Small intestine (tissue), 16 donors: ENCODE measurements at places on chromosomes 11 and 22.

- H3K27me3 ChIP-seq = peaks cover 3% of the 10 kb centered on the region
- DNase-seq = no peak
- H3K4me3 ChIP-seq = no peak overlapping the region
- no peaks in the 10 kb centered on the region for H3K4me1 ChIP-seq
- H3K27ac ChIP-seq = no peak overlapping the region
Observed at GRCh38 chr11:34268906-34269430, 88.8 kb downstream of the ABTB2 start.

DNA sequence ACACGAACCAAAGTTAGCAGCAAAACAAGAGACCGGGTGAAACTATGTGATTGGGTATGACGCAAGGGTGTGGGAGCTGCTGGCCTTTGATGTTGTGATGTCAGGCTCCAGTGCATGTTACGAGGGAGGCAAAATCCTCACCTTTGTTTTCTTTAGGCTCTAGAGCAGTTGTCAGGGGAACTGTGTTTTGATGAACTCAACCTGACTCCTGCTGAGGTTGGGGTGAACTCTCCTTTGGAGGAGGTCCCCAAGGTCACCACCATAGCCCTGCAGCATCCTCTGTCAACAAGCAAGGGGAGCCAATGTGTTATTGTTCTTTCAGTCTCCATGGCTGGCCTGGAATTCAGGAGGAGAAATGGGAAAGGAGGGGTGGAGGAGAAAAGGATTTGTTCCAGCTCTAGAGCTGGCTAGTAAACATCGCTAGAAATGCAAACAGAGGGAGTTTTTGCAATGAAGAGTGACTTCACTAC, 33.8 kb downstream of the RASSF10 start:
- H3K36me3 ChIP-seq = no peaks in the 10 kb centered on the region
- DNase-seq = no peak
- H3K27ac ChIP-seq = no peak overlapping the region
- H3K4me3 ChIP-seq = no peak overlapping the region
- H3K4me1 ChIP-seq = peaks cover 3% of the 10 kb centered on the region

- no peaks in the 10 kb centered on the region for H3K36me3 ChIP-seq
- no peak for DNase-seq
- no peaks in the 10 kb centered on the region for H3K27me3 ChIP-seq
- H3K4me1 ChIP-seq = no peaks in the 10 kb centered on the region
- no peak overlapping the region for H3K4me3 ChIP-seq
Observed at GRCh38 chr11:134338068-134338467, 6.3 kb downstream of the GLB1L2 start.

- H3K4me1 ChIP-seq = no peaks in the 10 kb centered on the region
- no peaks in the 10 kb centered on the region for H3K36me3 ChIP-seq
- H3K4me3 ChIP-seq = no peak overlapping the region
- DNase-seq = no peak
- H3K27me3 ChIP-seq = no peaks in the 10 kb centered on the region
Observed at GRCh38 chr11:115894176-115894575, 390.0 kb upstream of the CADM1 start.

GRCh38 chr11:130448416-130449309, at the start of gene ADAMTS15:
TSS of gene ADAMTS15 (plus strand) at chr11:130448645. CDS start at chr11:130448974, 329 bp downstream.
- H3K27ac ChIP-seq = peak within 1 kb of the TSS; percentile 41
- H3K4me1 ChIP-seq = no peaks in the 10 kb centered on the region
- no peaks in the 10 kb centered on the region for H3K27me3 ChIP-seq
- peak within 1 kb of the TSS; percentile 47 for H3K4me3 ChIP-seq
- H3K36me3 ChIP-seq = no peaks in the 10 kb centered on the region

DNA sequence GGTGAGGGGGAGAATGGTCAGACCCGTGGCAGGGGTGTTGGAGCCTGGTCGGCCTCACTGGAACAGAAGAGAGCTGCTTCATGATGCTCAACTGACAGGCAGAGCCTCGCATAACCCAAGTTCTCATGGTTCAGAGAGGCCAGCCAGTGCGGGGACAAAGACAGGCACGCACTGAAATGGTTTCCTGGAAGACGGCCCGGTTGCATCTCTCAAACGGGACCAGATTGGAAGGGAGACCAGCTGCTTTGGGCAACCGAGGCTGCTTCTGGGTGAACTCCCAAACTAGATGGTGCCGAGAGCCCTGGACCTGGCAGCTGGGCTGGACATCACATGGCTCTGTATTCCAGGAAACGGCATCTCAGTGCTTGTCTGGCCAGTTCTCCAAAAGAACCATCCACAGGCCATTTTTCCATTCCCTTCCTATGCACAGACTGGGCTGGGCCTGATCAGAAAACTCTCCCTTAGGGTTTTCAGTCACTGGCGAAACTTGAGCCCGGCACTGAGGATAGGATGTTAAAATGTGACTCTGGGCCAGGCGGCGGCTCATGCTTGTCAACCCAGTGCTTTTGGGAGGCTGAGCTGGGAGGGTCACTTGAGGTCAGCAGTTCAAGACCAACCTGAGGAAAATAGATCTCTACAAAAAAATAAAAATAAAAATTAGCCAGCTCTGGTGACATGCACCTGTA, 80.1 kb upstream of the PRODH start:
- H3K27me3 ChIP-seq = peaks cover 11% of the 10 kb centered on the region
- no peak for DNase-seq
- H3K27ac ChIP-seq = no peak overlapping the region
- H3K4me1 ChIP-seq = no peaks in the 10 kb centered on the region
- H3K36me3 ChIP-seq = no peaks in the 10 kb centered on the region

DNA sequence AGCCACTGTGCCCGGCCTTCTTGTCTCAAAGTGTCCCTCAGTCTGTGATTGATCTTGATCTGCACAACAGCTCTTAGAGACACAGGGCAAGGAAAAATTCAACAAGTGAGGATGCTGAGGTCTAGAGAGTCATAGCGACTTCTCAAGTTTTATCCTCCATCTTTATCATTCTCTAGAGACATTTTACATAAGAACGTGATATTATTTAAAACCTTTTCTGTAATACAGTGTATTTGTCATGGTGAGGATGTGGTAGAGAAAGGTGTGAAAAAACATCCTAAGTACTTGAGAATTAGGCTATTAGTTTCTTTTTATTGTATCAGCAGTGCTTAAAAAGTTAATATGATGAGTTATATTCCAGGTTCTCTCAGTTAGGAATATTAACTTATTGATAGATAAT, 50.2 kb downstream of the EMSY start:
- H3K27ac ChIP-seq = no peak overlapping the region
- no peak overlapping the region for H3K4me3 ChIP-seq
- no peak for DNase-seq
- H3K4me1 ChIP-seq = no peaks in the 10 kb centered on the region

GRCh38 chr22:45597460-45598192, 74.0 kb upstream of the ATXN10 start:
- H3K36me3 ChIP-seq = no peaks in the 10 kb centered on the region
- DNase-seq = peak; percentile 51
- H3K27me3 ChIP-seq = no peaks in the 10 kb centered on the region
- H3K4me1 ChIP-seq = no peaks in the 10 kb centered on the region
- no peak overlapping the region for H3K4me3 ChIP-seq
- H3K27ac ChIP-seq = no peak overlapping the region

- H3K4me3 ChIP-seq = no peak overlapping the region
- peaks cover 22% of the 10 kb centered on the region for H3K4me1 ChIP-seq
- H3K27ac ChIP-seq = no peak overlapping the region
Observed at GRCh38 chr22:41311487-41311886, 10.2 kb downstream of the ZC3H7B start.

GRCh38 chr11:80146232-80146631, 705.4 kb upstream of the TENM4 start:
- H3K27me3 ChIP-seq = no peaks in the 10 kb centered on the region
- H3K4me1 ChIP-seq = no peaks in the 10 kb centered on the region
- H3K36me3 ChIP-seq = no peaks in the 10 kb centered on the region
- no peak overlapping the region for H3K4me3 ChIP-seq
- no peak for DNase-seq

GRCh38 chr22:21568347-21569075, 997 bp downstream of the UBE2L3 start:
- peaks cover 4% of the 10 kb centered on the region for H3K4me1 ChIP-seq
- DNase-seq = peak; percentile 75
- no peaks in the 10 kb centered on the region for H3K36me3 ChIP-seq
- H3K4me3 ChIP-seq = peak overlapping the region; percentile 96
- no peaks in the 10 kb centered on the region for H3K27me3 ChIP-seq

GRCh38 chr22:46758867-46759290, 3.6 kb upstream of the TBC1D22A start:
- H3K27ac ChIP-seq = peak overlapping the region; percentile 84
- no peaks in the 10 kb centered on the region for H3K27me3 ChIP-seq
- no peak overlapping the region for H3K4me3 ChIP-seq
- H3K4me1 ChIP-seq = peaks cover 6% of the 10 kb centered on the region
- peak; percentile 96 for DNase-seq

DNA sequence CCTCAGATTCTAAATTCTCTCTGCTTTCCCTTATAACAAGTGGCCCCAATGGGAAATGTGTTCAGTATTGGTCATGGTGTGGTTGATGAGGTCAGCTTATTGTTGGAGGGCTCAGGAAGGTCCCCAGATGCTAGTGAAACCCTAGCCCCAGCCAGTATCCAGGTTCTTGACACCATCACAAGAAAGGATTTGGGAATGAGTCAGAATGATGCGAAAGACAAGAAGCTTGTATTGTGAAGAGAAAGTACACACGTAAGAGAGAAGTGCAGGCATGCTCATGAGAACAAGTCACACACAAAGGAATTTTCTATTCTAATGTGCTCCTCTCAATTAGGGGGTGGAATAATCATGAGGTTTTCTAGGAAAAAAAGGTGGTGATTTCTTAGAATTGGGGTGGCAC, 34.9 kb upstream of the TRPC6 start:
- no peak overlapping the region for H3K27ac ChIP-seq
- H3K4me1 ChIP-seq = no peaks in the 10 kb centered on the region
- H3K4me3 ChIP-seq = no peak overlapping the region
- no peak for DNase-seq
- no peaks in the 10 kb centered on the region for H3K36me3 ChIP-seq

- no peak overlapping the region for H3K4me3 ChIP-seq
- H3K4me1 ChIP-seq = peaks cover 7% of the 10 kb centered on the region
- no peak overlapping the region for H3K27ac ChIP-seq
- no peaks in the 10 kb centered on the region for H3K27me3 ChIP-seq
- DNase-seq = no peak
- H3K36me3 ChIP-seq = no peaks in the 10 kb centered on the region
Observed at GRCh38 chr11:45254070-45254469, 32.1 kb downstream of the SYT13 start.

GRCh38 chr11:36342327-36342726, 46.2 kb downstream of the PRR5L start:
- H3K4me1 ChIP-seq = peaks cover 26% of the 10 kb centered on the region
- H3K27me3 ChIP-seq = no peaks in the 10 kb centered on the region
- H3K27ac ChIP-seq = no peak overlapping the region
- H3K4me3 ChIP-seq = no peak overlapping the region

DNA sequence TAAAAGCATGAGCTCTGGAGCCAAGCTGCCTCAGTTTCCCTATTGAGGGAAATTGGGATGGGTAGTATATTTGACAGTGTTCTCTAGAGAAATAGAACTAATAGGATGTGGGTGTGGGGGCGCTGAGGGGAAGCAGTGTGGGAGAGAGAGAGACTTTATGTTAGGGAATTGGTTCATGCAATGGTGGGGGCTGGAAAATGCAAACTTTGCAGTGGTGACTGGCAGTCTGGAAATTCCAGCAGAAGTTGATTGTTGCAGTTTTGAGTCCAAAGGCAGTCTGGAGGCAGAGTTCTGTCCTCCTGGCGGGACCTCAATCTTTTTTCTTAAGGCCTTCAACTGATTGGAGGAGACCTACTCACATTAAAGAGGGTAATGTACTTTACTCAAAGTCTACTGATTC, 59.4 kb upstream of the SYT13 start:
- H3K27ac ChIP-seq = no peak overlapping the region
- DNase-seq = no peak

GRCh38 chr11:74749127-74749964, 697 bp downstream of the RNF169 start:
- H3K4me3 ChIP-seq = peak overlapping the region; percentile 83
- peak overlapping the region; percentile 90 for H3K27ac ChIP-seq
- no peaks in the 10 kb centered on the region for H3K36me3 ChIP-seq

DNA sequence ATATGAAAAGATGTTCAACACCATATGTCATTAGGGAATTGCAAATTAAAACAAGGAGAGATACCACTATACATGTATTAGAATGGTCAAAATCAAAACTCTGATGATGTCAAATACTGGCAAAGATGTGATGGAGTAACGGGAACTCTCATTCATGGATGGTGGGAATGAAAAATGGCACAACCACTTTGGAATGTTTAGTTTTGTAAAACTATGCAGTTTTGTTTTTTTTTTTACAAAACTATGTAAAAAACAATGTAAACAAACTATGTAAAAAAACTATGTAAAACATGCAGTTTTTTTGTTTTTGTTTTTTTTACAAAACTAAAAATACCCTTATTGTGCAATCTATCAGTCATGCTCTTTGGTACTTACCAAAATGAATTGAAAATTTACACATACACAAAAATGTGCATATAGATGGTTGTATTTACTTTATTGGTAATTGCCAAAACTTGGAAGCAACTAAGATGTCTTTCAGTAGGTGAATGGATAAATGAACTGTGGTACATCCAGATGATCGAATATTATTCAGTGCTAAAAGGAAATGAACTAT, 5.0 kb upstream of the USP47 start:
- no peaks in the 10 kb centered on the region for H3K4me1 ChIP-seq
- H3K36me3 ChIP-seq = no peaks in the 10 kb centered on the region
- H3K27me3 ChIP-seq = no peaks in the 10 kb centered on the region
- no peak overlapping the region for H3K4me3 ChIP-seq
- DNase-seq = no peak

- peaks cover 6% of the 10 kb centered on the region for H3K4me1 ChIP-seq
- no peak for DNase-seq
- H3K4me3 ChIP-seq = no peak overlapping the region
- H3K27ac ChIP-seq = no peak overlapping the region
- H3K27me3 ChIP-seq = no peaks in the 10 kb centered on the region
Observed at GRCh38 chr11:823441-824291, 4.1 kb upstream of the CRACR2B start.

DNA sequence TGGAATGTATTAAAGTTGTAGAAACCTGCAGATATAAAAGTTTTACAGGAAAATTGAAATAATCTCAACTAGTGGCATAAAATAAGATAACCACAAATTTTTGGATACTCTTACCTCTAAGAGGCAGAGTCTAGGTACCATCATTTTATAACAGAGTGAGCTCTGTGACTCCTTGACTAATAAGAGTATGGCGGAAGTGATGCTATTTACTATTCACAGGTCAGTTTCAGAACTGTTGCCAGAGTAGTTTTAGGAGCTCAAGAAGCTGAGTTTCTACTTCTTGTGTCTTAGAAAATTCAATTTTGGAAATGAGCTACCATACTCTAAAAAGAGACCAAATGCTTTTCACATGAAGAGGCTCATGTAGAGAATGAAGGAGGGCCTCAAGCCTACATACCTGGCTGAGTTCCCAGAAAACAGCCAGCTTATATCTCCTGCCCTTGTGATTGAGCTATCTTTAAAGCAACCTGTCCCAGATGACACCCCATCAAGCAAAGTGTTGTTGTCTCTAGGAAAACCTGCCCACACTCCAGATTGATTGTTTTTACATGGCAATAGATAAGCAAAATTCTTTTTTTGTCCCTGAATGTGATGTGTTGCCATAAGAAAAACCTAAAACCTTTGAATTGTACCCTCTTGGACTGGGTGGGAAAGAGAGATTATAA, 712.8 kb upstream of the CNTN5 start:
- no peaks in the 10 kb centered on the region for H3K36me3 ChIP-seq
- H3K4me3 ChIP-seq = no peak overlapping the region
- DNase-seq = no peak
- no peaks in the 10 kb centered on the region for H3K4me1 ChIP-seq
- no peaks in the 10 kb centered on the region for H3K27me3 ChIP-seq
- no peak overlapping the region for H3K27ac ChIP-seq

- DNase-seq = no peak
- H3K4me3 ChIP-seq = no peak overlapping the region
- H3K36me3 ChIP-seq = no peaks in the 10 kb centered on the region
- H3K27ac ChIP-seq = no peak overlapping the region
- H3K27me3 ChIP-seq = no peaks in the 10 kb centered on the region
- H3K4me1 ChIP-seq = no peaks in the 10 kb centered on the region
Observed at GRCh38 chr11:19526119-19526518, 186.5 kb upstream of the NAV2 start.
